ENCODE measurements at places on chromosomes 4 and X.

DNA sequence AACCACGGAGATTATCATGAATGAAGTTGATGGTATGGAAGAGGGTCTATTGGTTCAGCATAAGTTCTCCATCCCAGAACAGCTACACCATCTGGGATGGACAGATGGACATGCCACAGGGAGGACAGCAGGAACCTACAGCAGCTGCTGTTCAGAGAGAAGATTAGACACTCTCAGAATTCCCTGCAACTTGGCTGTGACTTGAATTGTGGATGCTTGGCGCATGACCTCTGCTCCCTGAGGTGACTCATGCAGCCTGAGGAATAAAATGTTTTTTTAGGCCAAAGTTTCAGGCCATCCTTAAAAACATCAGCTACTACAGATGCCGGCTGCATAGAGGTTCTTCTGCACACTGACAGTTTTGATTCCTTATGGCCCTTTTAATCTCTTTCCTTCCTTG is 97.3 kb downstream of the RS1 start:
- no peak for DNase-seq

DNA sequence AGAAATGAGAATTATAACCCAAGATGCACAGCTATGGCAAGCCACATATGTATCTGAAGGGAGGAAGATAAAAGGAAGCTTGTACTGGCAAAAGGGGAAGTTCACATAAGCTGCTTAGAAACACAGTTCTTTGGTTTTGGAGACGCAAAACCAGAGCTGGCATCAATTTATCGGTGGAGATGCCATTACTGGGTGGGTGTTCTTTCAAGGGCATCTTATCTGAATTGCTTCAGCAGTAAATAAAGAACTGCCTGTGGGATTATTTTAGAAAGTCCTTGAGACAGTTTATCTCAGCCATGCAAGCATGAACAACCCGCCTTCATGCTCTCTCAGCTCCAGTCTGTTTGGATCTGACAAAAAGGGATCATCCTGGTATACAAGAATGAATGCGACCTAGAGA is 60.8 kb downstream of the DDX60 start:
- DNase-seq: no peak

- DNase-seq: no peak
Measured at GRCh38 chr4:140693562-140693961, 62.6 kb downstream of the TBC1D9 start.

DNA sequence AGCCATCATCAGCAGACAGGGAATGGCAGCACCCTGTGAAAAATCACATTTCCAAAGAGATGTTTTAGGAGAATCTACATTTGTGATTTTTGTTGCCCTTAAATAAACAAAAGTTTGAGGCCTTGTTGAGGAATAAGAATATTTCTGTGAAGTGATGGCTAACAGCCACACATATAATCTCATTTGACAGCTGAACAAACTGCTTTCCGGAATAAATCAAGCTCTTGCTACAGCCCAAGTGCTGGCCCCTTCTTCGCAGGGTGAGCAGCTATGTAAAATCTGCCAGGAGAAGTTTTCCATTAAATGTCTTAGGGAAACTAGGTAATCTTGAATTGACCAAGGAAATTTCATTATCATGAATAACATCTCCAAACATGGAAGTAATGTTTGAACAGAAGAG is 106.4 kb upstream of the GPM6B start:
- DNase-seq: no peak

- DNase-seq: no peak
Measured at GRCh38 chr4:105741548-105741947, 33.0 kb downstream of the GSTCD start.

GRCh38 chr4:8911316-8912088 is 39.9 kb upstream of the HMX1 start:
- no peak for DNase-seq

- DNase-seq: no peak
Measured at GRCh38 chr4:139863531-139863930, 197.9 kb downstream of the MGST2 start.

DNA sequence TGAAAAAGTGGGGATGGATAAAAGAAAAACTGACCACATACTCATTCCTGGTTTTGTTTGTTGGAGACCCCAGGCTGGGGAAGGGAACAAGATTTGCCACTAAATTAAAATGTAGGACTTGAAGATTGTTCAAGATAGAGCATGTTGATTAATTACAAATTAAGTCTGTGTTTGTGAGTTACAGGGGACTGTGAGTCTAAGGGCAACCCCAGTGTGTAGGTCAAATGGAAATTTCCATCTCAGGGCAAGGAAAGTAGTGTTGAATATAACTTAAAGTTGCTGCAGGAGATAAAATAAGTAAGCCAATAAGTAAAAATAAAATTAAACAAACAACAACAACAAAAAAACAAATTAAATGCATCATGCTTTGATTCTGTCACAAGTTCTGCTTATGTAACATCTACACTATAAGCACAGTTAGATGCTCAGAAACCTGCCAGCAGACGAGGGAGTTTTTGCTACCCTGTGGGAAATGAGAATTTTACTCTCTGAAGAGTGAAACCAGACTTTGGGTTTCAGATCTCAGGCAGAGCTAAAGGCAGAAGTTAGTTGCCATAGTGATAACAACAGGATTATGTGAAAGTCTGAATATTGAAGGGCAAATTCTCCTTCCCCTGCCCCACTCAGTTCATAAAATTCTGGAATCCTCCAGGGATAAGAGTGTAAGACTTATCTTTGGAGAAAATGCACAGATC is 352.3 kb downstream of the GRXCR1 start:
- no peak for DNase-seq

GRCh38 chr4:84965553-84966381 is 723 bp downstream of the WDFY3 start:
- peak; percentile 72 for DNase-seq

DNA sequence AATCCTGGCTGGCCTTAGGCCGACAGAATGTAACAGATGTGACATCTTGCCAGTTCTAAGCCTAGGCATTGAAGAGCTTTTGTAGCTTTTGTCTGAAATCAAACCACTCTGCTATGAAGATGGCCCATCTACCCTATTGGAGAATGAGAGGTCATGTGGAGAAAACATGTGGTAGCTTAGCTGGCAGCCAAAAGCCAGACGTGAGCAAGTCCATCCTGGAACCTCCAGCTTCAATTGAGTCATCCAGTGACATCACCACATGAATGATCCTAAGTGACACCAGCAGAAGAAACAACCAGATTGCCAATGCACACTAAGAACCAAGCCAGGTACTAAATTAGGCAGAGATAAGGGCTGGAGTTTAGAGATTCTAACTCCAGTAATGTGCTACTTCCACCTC is 154.8 kb upstream of the ZFP42 start:
- DNase-seq: no peak

GRCh38 chr4:159980826-159981468 is 878.1 kb downstream of the RAPGEF2 start:
- DNase-seq: no peak

DNA sequence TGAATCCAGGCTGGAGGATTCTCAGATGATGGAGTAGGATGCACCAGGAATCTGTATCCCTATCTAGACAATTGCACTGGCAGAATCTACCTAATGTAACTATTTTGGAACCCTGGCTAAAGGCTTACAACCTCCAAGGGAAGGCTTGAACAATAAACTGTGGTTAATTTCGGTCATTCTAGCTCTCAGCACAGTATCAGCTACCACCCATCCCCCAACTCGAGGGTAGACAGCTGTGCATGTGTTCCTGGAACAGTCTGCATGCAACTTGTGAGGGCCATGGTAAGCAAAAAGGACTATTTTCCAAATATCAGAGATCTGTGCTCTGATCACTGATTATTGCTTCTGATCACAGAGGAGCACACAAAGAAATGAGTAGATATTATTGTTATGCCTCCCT is 34.0 kb downstream of the ELF2 start:
- no peak for DNase-seq

GRCh38 chrX:133527415-133527814 is 112.1 kb upstream of the GPC4 start:
- DNase-seq: no peak

- DNase-seq: no peak
Measured at GRCh38 chrX:123084797-123085196, 99.3 kb upstream of the GRIA3 start.

DNA sequence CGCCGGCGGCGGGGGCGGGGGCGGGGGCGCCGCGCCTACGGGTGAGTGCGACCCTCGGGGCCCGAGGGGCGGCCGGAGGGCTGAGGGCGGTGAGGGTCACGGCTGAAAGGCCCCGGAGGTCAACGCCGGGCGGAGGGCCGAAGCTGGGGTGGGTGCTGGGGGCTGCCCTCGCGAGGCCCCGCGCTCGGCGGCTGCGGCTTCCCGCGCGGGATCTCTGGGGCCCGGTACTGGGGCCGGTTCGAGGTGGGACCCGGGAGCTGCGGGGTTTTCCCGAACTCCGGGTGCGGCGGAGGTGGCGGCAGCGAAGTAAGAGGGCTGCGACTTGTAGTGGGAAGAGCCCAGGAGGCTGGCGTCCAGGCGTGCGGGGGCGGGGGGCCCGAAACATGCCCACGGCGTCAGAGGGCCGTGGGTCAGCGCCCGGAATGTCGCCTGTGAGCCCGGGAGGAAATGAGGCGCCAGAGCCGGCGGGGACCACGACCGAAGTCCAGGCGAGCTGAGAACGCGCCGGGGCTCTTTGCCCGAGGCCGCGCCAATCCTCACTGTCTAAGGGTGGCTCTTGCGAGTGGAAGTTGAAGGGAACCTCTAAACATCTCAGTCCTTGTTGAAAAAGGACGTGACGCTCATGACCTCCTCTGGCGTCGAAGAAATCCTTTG is 407 bp downstream of the IL13RA1 start:
- DNase-seq: no peak

GRCh38 chr4:40377512-40378365 is 42.6 kb downstream of the CHRNA9 start:
- DNase-seq: no peak

GRCh38 chrX:153504445-153505016 is 9.8 kb downstream of the BGN start:
- no peak for DNase-seq

- peak; percentile 42 for DNase-seq
Measured at GRCh38 chrX:148500423-148501385, at the start of gene AFF2. TSS of gene AFF2 (plus strand) at chrX:148500617. CDS start at chrX:148501098, 481 bp downstream.

GRCh38 chr4:168879188-168879587 is 130.9 kb downstream of the CBR4 start:
- DNase-seq: no peak

DNA sequence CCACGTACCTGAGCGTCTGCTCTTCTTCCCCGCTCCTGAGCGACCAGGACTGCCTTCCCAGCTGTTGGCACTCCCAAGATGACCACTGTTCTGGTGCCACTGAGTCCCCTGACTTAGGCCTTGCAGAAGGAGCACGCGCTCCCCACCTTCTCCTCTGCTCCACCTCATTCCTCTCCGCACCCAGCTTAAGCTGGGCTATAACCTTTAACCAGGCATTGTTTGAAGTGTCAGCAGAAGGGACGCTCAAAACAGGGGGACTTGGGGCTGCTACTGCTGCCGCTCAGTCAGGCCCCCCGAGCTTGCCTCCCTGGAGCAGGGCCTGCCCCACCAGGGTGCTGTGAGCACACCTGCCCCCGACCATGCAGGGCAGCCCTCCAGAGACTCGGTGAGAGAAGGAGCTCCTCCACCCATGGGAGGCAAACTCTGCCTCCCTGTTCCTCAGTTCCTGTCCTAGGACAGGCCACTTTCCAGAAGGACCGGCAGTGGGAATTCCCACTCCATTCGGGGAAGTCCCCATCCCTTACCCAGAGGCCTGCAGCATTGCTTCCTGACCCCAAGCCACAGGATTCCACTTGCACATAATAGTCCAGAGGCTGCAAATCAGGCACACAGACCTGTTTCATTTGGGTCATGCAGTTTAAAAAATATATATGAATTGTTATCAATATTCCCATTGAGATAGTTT is 99.7 kb upstream of the ENPP6 start:
- DNase-seq: no peak

GRCh38 chr4:51895816-51896408 is 53.0 kb downstream of the DCUN1D4 start:
- peak; percentile 69 for DNase-seq

- no peak for DNase-seq
Measured at GRCh38 chr4:20194123-20195013, 57.3 kb upstream of the SLIT2 start.

DNA sequence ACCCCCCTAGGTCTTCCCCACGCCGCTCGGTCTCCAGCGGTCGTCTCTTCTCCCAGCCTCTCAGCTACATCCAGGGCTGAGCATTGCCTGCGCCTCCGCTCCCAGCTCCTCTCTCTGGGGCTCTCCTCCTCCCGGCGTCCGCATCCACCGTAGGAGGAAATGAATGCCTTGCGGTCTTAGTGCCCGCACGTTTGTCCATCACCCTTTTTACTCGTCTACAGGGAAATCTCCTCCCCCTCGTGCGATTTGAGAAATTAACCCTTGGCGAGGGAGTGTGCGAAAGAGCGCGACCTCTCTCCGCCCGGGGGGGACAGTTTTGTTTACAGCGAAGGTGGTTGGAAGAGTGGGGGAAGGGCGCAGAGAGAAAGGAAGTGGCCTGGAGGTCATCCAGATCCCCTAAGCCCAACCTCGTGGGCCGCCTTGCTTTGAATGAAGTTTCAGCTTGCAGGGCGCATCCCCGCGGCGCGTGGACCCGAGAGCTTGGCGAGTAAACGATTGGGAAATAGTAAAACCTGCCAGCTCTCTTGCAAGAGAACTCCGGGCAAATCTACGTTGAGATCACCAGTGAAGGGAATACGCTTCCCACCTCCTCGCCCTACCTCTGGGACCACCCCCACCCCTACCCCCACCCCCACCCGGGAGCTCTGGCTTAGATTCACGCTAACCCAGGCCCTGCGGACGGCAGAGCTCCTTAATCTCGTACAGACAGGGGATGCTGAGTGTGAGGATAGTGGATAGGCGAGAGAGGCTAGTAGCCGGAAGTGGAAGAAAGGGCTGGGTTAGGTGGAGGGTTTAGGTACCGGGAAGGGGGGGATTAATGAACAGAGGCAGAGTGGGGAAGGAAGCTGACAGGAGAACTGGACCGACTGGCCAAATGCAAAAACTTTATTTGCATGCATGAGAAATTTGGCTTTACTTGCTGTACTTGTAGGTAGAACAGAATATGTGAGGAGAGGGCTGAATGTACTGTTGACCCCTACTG is at the start of gene ELOVL6:
ELOVL6 (minus strand) TSS at position 181 of the 982 bp plus-strand sequence. CDS start 280 bp downstream, outside the sequence.
- DNase-seq: peak; percentile 95

GRCh38 chr4:141705747-141706377 is 69.5 kb downstream of the IL15 start:
- no peak for DNase-seq

GRCh38 chr4:40453912-40454311 is 118.8 kb downstream of the CHRNA9 start:
- DNase-seq: no peak

GRCh38 chrX:44675362-44676024 is 132.8 kb upstream of the FUNDC1 start:
- peak; percentile 12 for DNase-seq

GRCh38 chrX:17876135-17876534 is 15.0 kb upstream of the RAI2 start:
- DNase-seq: no peak

GRCh38 chr4:75285837-75286236 is 228.4 kb downstream of the RCHY1 start:
- no peak for DNase-seq

GRCh38 chr4:56821381-56822243 is at the start of gene SPINK2:
TSS of gene SPINK2 (minus strand) at chr4:56821701. CDS start at chr4:56821662, 39 bp downstream.
- DNase-seq: peak; percentile 9

DNA sequence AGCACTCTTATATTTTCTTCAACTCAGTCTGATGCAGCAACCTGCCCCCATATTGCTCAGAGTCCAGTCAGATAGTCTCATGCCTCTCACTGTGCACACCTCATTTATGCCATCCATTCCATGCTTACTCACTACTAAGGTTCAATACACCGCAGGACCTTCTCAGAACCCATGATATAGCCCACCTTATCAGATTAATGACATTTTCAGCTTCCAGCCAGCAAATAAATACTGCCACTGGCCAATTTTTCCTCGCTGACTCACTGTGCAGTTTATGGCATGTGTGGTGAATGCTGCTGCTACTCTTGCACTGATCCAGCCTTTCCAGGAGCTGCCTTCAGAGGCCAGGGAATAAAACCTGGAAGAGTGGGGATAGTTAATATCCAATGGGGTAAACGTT is 380.6 kb upstream of the SPOCK3 start:
- DNase-seq: no peak

Data from SK-N-DZ (cell line).